Breast epithelium (tissue), 4 donors: ENCODE measurements at places on chromosomes 6 and 20. TPM values are rescaled to one million over a fixed set of nuclear protein-coding genes. Genes with fewer than 3 reads are reported as not detected.

GRCh38 chr6:35955071-35955470 lies 34.2 kb upstream of the SRPK1 start:
- no peak for DNase-seq

C4B gene
- 323 TPM for total RNA-seq

DNA sequence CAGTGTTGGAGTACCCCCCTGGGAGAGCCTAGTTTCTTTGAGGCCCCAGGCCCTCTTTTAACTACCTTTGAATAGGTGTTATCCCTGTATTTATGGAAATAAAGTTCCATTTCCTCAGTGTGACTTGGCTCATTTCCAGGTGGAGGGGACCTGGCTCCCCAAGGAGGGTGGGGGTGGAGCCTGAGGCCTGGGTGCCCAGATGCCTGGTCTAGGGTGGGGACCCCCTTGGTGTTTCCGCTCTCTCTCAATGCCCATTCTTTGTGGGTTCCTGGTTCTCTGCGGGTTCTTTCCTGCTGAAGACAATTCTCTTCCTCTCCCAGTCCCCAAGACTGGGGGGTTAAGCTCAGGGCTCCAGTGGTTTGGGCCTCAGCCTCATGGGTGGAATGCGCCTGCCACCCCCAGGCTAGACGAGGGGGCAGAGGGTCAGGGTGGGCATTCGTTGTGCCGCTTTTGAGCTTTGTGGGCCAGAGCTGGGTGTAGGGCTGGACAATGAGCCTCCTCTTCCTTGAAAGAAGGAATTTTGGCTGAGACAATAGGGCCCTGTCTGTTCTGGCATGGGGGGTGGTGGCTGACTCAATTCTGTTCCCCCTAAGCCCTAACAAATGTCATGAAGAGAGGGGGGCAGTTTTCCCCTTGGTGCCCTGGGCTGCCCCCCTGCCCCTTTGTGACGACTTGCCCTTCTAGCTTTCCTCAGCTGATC lies 686 bp upstream of the EGFL8 start:
- no peak for DNase-seq

MAP7 gene
- total RNA-seq: 14.2 TPM

GRCh38 chr20:37523911-37524700 lies 3.1 kb downstream of the NNAT start:
- DNase-seq: no peak

DNA sequence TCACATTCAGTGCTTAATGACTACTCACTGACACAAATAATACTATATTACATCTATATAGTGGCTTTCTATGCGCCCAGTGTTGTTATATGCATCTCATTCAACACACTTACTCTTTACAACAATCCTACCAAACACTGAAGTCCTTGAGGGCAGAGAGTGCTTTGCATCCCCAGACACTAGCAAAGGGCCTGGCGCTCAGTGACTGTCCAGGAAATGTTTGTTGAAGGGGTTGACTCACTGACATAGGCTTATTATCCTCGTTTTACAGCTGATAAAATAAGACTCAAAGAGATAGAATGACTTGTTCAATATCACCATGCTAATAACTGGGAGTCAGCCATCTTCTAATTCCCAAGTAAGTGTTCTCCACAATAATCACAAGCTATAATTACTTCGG lies 163.3 kb downstream of the ARHGAP18 start:
- DNase-seq: no peak

PRPH2 gene
- not detected for total RNA-seq

GRCh38 chr20:14422892-14423291 lies 85.5 kb upstream of the FLRT3 start:
- DNase-seq: no peak

DNA sequence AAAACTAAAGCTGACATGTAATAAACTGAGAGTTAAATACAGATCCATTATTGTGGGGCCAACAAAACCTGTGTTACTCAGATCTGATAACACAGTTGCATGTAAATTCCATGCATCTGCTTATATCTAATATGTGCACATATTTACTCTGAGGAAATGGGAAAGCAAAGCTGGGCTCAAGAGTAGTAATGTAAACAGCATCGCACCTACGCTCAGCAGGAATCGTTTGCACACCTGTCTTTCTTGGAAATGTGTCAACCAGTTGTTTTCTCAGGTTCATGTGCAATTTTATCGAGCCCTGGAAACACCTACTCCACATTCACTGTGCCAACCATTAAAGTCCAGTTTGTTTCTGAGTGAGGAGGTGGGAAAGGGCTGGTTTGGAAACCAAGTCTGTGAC lies 80.3 kb upstream of the CNKSR3 start:
- no peak for DNase-seq

- DNase-seq: no peak
Measured at GRCh38 chr6:163335671-163336545, 78.6 kb upstream of the QKI start.

DNA sequence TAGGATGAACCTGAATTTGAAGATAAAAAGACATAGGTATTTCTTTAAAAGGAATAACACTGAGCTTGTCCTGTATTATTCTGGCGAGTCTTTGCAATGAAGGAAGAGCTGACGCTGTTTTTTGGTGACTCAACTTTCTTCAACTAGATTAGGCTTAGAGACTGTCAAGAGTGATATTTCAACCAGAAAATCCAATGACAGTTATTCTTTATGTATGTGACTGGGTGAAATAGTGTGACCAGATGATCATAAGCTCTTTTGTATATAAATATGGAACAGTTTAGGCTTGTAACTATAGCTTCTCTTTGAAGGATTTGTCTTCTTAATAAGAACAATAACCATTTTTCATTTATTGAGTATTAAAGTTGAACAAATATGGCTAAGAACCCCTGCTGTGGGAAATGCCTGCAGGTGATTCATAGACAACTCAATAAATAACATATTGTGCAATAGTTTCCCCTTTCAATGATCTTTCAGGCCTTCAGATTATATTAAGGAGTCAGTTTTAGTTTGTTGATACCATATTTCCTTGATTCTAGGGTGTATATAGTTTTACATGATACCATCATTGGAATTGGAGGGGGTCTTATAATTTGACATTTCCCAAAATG lies 265.6 kb upstream of the JAG1 start:
- no peak for DNase-seq

DNA sequence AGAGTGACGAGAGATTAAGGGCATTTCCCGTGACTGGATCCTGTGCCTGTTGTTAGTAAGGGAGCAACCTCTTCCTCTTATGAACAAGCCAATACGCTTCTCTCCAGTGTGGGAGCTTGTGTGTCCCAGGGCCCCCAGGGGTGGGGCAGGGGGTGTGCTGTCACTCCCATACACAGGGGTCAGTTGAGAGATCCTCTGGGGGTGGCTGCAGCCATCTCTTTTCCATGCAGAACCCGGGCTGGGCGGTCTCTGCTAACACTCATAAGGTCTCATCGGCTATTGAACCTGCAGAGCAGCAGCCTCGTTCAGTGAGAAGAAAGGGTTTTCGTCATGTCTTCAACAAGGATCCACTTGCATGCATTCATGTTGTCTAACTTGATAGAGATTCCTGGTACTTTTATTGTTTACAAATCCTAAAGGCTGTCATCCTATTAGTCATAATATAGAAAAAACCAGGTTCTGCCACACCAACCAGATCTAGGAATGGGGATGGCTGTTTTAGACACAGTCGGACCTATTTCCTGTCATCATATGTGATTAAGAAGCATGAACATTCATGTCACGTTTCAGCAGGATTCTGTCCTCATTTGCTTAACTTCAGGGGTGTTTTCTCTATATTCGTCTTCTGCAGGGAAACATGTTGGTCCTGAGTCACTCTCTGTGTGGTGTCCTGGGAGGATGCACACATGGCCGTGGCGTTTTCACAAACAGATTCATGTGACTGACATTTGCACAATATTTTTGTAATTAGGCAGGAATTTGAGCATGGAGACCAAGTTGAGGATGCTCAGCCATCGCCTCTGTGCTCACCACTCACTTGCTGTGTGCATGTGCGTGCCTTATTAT lies 13.3 kb upstream of the THBS2 start:
- no peak for DNase-seq

TMEM74B gene
- 0.73 TPM for total RNA-seq

DNA sequence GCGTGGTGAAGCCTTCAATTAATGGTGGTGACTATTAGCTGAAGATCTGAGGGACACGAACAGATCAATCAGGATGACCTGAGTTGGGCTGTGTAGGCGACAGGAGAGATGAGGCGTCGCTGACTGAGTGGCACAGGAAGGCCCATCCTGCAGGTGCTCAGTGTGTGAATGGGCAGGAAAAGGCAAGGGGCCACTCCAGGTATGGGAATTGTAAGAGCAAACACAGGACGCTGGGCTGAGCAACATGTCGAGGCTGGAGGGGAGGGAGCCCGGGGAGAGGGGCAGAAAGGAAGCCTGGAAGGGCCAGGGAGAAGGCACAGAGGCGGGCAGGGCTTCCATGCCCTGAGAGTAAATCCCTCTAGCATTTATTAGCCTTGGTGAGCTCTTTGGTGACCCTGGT lies 151.0 kb downstream of the VEGFA start:
- DNase-seq: no peak

CNR1 gene
- total RNA-seq: 30.2 TPM

- DNase-seq: no peak
Measured at GRCh38 chr20:10602221-10602871, 71.5 kb downstream of the JAG1 start.

GRCh38 chr20:59954718-59955117 lies 3.5 kb upstream of the CDH26 start:
- no peak for DNase-seq

GRCh38 chr6:33313709-33314514 lies at the start of gene TAPBP:
Gene TAPBP (minus strand): TSS chr6:33314078. CDS start chr6:33314041, 37 bp downstream.
- peak; percentile 70 for DNase-seq

- DNase-seq: no peak
Measured at GRCh38 chr20:55540486-55540885, 464.8 kb downstream of the CBLN4 start.

SLC52A3 gene
- total RNA-seq: 0.16 TPM

GPLD1 gene
- total RNA-seq: 1.3 TPM

GRCh38 chr6:2196079-2196679 lies 49.2 kb downstream of the GMDS start:
- DNase-seq: no peak

GRCh38 chr6:43076464-43077332 lies 584 bp downstream of the PTK7 start:
- DNase-seq: peak; percentile 63

- no peak for DNase-seq
Measured at GRCh38 chr6:41428336-41428995, 93.1 kb downstream of the NCR2 start.

FAM209B gene
- not detected for total RNA-seq

- DNase-seq: no peak
Measured at GRCh38 chr6:129645830-129646579, 64.0 kb downstream of the ARHGAP18 start.

- DNase-seq: peak; percentile 47
Measured at GRCh38 chr6:13813621-13814175, 659 bp downstream of the MCUR1 start.

GRCh38 chr6:15763364-15763763 lies 100.5 kb upstream of the DTNBP1 start:
- no peak for DNase-seq

GRCh38 chr6:3372912-3373554 lies 83.8 kb downstream of the SLC22A23 start:
- DNase-seq: peak; percentile 68

- no peak for DNase-seq
Measured at GRCh38 chr6:119348748-119349360, 707 bp downstream of the MAN1A1 start.

- DNase-seq: no peak
Measured at GRCh38 chr6:19524366-19525186, 312.6 kb upstream of the ID4 start.

CCM2L gene
- total RNA-seq: 4.6 TPM

DNA sequence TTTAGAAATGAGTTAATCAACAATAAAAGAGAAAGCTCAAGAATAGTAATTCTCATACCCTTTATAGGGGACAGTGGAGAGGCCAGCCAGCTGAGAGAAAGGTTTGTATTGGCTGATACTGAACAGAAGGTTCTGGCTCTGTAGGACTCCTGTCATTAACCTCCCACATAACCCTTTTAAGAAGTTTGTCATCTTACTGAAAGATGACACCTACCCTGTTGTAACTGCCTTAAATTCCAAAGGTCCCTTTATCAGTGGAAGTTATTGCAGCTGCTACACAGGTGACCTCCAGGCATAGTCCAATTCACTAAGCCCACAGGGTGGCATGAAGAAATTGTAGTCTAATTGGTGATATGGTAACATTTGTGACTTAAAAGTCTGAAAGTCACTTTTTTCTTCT lies 790.1 kb downstream of the TENT5A start:
- DNase-seq: no peak

GRCh38 chr20:1595333-1595732 lies 24.5 kb downstream of the SIRPB1 start:
- DNase-seq: no peak

SOX18 gene
- 1.8 TPM for total RNA-seq
